Activated T-cell treated with anti-CD3 and anti-CD28 coated beads for 48 hours (primary cell): ENCODE measurements at places on chromosomes 2 and 18.

- DNase-seq = no peak
Measured at GRCh38 chr2:108414256-108414876, 34.6 kb upstream of the GCC2 start.

DNA sequence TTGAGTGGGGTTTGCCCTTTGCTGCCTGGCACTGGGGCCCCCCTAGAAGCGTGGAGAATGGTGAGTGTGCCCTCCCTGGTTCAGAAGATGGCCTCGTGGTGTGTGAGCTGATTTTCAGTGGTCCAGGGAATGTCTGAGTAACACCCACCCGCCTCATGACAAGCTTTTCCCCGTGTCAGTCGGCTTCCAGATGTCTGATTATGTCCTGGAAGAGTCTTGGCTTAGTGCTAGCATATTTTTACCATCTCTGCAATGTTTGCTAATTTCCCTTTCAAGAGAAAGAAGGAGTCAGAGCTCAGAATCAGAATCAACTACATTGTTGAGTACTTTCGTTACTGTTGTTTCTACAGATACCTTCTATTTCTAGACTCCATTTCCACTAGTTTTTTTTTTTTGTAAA is 214.7 kb downstream of the SEPTIN10 start:
- DNase-seq = no peak

DNA sequence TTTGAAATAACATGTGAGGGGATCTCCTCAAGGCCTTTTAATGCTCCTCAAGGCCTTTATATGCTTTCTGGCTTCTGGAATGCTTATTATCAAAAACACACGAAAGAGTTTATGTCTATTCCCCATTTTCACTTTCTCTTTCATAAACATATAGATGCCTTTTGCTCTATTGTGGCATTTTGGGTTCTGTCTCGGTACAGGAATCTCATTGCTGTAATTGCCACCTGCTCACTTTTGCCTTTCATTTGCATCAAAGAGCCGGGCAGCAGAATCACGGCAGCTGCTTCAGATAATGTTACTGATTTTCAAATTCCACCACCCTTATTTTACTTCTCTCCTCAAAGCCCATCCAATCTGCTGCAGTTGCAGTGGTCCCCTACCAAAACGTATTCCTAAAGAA is 54.8 kb upstream of the LPIN2 start:
- DNase-seq = no peak

DNA sequence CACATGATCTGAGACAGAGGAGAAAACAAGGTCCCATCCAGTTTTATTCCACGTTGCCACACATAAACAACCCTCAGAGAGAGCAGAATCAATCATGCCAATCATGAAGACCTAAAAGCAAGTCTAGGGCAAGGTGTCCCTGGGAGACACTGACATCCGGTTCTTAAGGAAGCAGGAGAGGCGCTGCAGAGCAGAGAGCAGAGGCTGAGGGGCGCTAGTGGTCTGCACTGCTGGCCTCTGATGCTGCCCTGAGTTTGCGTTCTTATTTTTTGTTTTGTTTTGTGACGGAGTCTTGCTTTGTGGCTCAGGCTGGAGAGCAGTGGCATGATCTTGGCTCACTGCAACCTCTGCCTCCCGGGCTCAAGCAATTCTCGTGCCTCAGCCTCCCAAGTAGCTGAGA is 83.3 kb downstream of the SMIM21 start:
- no peak for DNase-seq

- no peak for DNase-seq
Measured at GRCh38 chr2:27977731-27978312, 87.3 kb downstream of the BABAM2 start.

DNA sequence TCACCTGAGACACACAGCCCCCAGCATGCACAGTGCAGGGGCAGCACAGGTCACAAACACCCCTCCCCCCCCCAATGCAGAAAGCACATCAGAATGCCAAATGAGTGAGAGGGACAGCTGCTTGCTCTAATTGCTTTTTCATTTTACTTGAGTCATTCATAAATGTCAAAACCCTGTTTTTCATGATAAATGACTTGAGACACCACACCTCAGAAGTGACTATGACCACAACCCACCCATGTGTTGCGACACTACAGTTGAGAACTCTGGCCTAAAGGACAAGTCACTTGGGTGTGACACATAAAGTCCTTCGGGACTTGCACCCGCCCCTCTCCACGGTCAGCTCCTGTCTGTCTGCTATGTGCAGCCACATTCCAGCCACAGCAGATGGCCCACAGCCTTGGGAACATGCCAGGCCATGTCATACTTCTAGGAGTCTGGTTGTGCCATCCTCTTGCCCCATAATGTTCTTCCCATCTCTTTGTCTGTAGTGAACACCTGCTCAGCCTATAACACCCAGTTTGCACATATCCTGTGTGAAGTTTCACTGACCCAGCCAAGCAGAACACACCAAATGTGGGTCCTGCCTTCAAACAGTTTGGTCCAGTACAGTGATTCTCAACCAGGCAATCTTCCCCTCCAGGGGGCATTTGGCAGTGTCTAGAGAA is 30.2 kb upstream of the RIOK3 start:
- DNase-seq = peak; percentile 7

DNA sequence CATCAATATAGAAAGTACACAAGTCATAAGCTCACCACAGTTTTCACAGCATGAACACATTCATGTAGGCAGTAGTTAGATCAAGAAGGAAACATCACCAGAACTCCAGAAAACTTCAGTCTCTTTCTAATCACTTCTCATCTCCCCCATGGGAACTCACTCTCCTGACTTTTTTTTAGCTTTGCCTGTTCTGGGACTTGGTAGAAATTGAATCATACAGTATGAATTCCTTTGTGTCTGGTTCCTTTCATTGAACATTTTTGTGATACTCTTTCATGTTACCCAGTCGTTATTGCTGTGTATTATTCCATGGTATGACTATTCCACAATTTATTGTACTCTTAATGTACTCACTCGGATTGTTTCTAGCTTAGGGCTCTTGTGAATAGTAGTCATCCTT is 160.2 kb downstream of the TAF4B start:
- DNase-seq = no peak

GRCh38 chr2:210000464-210001324 is 1.7 kb upstream of the RPE start:
- DNase-seq = no peak

GRCh38 chr2:227551836-227552235 is 46.9 kb upstream of the SCYGR2 start:
- DNase-seq = no peak

GRCh38 chr2:175383286-175383685 is 201.8 kb upstream of the ATP5MC3 start:
- DNase-seq = no peak

- no peak for DNase-seq
Measured at GRCh38 chr2:195675783-195676427, 18.9 kb downstream of the SLC39A10 start.

- no peak for DNase-seq
Measured at GRCh38 chr2:193824474-193824873, 1629.7 kb upstream of the TMEFF2 start.

DNA sequence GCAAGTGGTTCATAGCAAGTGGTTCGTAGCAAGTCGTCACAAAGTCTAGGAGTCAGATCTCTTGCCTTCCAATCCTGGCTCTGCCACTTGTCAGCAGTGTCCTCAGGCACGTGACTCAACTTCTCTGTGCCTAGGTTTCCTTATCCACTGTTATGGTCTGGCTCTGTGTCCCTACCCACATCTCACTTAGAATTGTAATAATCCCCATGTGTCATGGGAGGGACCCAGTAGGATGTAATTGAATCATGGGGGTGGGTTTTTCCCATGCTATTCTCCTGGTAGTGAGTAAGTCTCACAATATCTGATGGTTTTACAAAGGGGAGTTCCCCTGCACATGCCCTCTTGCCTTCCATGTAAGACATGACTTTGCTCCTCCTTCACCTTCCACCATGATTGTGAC is 51.8 kb upstream of the AP1S3 start:
- no peak for DNase-seq

- no peak for DNase-seq
Measured at GRCh38 chr2:169260846-169261642, 101.3 kb downstream of the LRP2 start.

- no peak for DNase-seq
Measured at GRCh38 chr2:15069149-15069548, 436.6 kb downstream of the LRATD1 start.

DNA sequence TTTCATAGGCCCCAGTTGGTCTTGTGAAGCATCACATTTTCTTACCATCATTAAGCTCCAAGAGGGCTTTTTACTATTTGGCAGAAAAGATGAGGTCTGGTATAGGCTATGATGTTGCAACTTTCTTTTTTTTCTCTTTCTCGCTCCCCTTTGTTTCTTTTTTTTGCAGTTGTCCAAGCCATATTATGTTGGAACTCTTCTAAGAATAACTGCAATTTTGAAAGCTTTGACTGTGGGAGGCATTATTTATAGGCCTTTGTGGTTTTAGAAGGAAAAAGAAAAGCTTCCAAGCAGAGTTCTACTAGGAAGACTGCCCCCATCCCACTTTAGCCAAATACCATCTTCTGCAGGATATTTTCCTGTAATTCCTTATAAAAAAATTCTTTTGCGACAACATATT is 571.6 kb downstream of the ARHGAP15 start:
- DNase-seq = no peak
